ENCODE measurements at places on chromosomes 13 and 19.

GRCh38 chr13:19726611-19727010, 56.1 kb downstream of the PSPC1 start:
- no peak for DNase-seq

GRCh38 chr13:54241719-54242118, 1213.1 kb downstream of the OLFM4 start:
- DNase-seq: peak; percentile 1

GRCh38 chr13:113917594-113918371, 53.9 kb upstream of the GAS6 start:
- no peak for DNase-seq

DNA sequence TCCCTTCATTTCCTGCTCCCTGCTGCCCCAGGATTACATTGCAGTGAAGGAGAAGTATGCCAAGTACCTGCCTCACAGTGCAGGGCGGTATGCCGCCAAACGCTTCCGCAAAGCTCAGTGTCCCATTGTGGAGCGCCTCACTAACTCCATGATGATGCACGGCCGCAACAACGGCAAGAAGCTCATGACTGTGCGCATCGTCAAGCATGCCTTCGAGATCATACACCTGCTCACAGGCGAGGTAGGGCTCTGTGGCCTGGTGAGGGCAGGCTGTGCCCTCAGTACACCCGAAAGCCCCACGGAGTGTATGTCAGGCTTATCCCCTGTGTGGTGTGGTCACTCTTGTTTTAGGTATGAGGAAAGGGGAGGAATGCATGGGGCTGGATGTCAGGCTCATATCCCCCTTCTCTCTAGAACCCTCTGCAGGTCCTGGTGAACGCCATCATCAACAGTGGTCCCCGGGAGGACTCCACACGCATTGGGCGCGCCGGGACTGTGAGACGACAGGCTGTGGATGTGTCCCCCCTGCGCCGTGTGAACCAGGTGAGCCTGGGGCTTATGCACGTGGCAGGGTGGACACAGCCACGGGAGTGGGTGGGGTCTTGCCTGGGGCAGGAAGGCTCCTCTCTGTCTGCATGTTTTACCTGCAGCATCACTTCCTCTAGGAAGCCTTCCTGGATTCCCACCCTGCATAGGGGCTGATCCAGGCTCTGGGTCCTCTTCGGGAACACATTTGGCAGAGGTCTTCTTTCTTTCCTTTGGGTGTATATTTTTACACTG, 2.3 kb upstream of the RNF225 start:
- DNase-seq: no peak

DNA sequence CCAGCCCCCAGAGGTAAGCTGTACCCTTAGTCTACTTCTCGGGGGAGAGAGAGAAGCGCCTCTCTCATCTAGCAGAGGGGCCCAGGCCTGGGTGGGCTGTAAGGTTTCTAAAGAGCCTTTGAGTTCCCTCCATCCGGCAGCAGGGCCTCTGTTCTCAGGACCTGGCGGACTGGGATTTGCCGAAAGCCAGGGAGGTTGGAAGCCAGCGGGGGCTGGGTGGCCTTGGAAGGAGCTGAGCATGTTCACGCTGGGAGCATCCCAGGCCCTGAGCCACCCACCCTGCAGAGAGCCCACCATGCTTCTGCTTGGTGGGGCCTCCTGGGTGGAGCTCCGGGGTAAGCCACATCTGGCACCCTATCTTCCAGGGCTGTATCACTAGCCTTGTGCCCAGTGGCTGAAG, 7.8 kb downstream of the SLC7A10 start:
- no peak for DNase-seq

- peak; percentile 92 for DNase-seq
These were observed at the start of gene ZNF91 for GRCh38 chr19:23395041-23395721. Gene ZNF91 (minus strand): TSS chr19:23395471. CDS start chr19:23395354, 117 bp downstream.

- DNase-seq: peak; percentile 95
These were observed 15.0 kb downstream of the CIC start for GRCh38 chr19:42284066-42284501.

DNA sequence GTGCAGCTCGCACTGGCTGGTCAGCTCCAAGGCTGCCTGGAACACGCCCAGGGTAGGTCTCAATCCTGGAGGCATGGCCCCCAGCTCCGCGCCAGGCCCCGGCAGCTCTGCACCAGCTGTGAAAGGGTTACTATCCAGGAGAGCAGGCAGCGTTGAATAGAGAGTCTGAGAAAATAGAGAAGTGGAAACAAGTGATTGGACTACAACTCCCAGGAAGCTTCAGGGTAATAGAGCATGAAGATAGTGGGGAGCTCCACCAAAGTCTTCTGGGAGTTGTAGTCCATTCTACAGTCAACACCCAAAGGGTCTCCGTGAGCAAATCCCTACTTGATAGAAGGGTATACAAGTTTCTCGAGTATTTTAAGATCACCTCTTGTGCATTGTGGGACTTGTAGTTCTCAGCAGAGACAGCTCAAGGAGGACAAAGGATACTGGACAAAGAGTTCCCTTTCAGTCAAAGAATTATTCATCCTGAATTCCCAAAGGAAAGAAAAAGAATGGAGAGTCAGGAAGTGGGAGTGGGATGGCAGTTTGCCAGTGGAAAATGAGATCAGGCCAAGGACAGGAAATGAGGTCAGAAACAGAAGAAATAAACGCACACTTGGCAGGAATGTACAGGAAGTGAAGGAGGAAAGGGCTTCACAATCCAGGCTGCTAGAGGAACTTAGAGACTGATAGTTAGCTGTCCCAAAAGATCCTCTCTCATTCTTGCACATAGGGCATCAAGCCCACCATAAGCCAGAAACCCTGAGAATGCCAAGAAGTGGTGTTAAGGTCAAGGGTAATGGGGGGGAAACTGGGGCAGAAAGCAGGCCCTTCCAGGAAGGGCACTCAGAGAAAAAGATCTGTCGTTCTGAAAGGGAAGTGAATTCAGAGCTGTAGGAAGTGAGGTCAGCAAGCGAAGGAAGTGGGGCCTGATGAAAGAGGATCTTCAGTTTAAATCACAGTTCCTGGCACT, 5.5 kb upstream of the MAMSTR start:
- peak; percentile 77 for DNase-seq

DNA sequence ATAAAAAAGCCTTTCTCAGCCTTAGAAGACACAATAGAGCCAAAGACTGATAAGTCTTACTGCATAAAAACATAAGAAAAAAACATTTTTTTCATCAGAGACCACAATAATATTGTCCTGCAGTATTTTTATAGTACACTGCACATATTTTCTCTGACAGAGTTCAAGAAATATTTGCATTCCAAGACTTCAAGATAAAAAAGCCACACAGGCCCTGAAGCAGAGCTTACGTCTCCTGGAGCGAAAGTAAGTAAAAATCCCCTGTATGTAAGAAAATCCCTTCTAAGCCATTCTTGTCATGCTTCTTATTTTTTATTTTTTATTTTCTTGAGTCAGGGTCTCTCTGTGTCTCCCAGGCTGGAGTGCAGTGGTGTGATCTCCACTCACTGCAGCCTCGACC, 755.9 kb downstream of the LIG4 start:
- DNase-seq: no peak

DNA sequence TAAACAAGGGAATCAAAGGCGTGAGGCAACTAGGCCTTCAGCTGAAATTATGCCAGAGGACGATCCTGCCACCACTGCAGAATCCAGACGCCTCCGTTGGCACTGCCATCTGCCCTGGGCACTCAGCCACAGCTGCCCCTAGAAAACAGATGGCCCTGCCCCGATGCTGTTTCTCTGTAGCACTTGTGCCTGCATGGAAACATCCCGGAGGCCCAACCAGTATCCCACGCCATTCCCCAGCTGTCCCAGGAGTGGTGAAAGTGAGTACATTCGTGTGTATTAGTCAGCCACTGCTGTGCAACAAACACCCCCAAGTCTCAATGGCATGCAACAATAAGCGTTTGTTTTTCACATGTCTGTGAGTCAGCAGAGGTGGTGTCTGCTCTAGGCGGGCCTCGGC, 8.9 kb upstream of the CRTC1 start:
- no peak for DNase-seq

- no peak for DNase-seq
These were observed 816.6 kb downstream of the UQCRFS1 start for GRCh38 chr19:28396287-28396831.

GRCh38 chr13:79557666-79558065, 76.7 kb downstream of the NDFIP2 start:
- no peak for DNase-seq

DNA sequence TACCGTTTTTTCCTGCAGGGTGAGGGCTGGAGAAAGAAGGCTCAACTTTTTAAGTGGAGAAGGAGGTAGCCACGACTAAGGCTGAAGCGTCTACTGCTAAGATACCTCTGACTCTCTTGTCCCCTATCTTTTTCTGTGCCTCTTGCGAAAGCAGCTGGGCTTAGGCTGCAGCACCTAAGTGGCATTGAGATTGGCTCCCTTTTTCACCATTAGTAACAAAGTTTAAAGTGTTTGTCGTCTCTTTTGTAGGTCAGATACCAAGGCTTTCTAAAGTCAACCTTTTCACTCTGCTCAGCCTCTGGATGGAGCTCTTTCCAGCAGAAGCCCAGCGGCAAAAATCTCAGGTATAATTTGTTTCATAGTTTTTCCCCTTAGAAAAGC, 887 bp downstream of the CDADC1 start:
- DNase-seq: peak; percentile 74

GRCh38 chr13:73894995-73895571, 239.1 kb downstream of the KLF12 start:
- DNase-seq: no peak

GRCh38 chr13:113470073-113470472, 16.8 kb upstream of the ADPRHL1 start:
- DNase-seq: no peak

GRCh38 chr13:78299832-78300623, 303.3 kb downstream of the POU4F1 start:
- no peak for DNase-seq

DNA sequence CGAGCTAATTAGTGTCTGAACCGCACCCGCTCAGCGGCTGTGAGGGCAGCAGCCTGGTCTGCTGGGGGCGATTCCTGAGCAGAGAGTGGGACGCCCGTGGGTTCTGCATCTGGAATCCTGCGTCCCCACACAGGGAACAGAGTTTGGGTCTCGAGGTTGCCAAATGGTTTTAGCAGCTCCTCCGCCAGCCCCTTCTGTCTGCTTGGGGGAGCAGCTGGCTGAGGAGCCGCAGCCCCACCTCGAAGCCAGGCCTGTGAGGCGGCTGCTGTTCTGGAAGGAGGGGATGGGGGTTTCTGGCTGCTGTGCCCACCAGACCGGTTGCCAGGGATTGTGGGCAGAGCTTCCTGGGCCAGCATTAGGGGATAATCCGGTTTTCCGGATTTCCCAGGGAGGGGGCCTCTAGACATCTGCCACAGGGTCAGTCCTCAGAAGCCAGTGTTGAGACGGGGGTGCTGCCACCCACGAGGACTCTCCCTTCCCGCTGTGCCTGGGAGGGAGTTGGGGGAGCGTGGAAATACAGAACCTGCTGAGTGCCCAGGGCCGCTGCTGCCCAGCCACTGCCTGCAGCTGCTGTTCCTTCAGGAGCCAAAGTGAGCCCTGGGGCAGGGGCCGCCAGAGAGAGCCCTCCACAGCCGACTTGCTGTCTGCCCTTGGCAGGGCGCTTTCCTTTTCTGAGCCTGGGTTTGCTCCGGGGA, 2.0 kb downstream of the CDC34 start:
- DNase-seq: no peak

DNA sequence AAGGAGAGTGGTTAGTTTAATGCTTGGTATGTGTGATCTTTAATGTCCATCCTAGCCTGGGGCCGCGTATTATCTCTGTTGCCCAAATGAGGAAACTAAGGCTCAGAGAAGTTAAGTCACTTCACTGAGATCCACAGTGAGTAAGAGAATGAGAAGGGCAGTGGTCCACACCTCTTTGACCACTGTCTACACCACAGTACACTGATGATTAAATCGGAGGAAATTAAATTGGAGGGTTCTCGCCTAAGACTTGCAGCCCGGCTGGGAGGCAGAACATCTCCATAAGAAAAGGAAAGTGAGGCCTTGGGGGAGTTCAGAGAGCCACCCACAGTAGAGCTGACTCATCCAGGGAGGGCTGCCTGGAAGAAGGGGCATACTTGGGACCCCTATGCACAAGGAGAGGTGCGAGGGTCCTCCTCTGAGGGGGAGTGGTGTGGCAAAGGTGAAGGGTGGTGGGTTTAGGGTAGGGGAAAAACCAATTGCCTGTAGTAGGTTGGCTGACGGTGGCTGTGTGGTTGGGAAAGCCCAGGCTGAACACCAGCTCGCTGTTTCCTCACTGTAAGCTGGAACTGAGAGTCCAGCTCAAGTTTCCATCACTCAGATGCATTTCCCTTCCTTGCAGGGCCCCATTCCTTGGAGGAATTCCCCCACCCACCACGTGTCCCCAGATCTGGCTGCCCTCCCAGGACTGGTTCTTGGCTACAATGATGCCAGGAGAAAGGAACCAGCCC, 15.0 kb upstream of the DHRS12 start:
- no peak for DNase-seq

GRCh38 chr19:46494146-46494940, 1.3 kb downstream of the PNMA8B start:
- DNase-seq: no peak

DNA sequence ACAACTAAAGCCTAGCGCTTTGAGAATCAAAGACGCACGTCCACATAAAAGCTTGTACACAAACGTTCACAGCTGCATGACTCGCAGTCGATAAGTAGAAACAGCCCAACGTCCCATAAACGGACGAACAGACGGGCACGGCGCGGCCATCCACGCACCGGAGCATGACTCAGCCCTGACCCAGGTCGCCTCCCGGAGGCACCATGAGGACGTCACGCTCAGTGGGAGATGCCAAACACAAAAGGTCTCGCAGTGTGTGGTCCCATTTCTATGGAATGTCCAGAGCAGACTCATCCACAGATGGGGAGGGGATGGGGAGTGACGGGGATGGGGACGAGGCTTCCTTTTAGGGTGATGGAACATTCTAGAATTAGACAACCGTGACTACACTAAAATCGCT, 9.4 kb downstream of the POLRMT start:
- DNase-seq: no peak

- DNase-seq: no peak
These were observed 26.7 kb upstream of the NPAS1 start for GRCh38 chr19:46992699-46993535.

DNA sequence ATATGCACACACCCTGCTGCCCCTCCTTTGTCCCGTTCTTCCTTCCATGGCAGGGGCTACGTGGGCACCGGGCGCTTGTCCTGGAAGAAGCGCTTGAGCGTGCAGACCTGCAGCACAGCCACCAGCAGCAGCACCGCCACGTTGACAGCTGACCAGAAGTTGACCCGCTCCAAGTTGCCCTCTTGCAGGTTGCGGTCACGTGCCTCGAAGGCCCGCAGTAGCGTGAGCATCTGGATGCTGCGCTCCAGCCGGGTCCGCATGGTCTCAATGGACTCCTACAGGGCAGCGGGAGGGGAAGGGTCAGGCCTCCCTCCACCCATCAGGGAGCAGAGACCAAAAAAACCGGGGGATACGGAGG, 3.1 kb downstream of the TMED1 start:
- DNase-seq: no peak

GRCh38 chr19:38648769-38649304, 1.4 kb downstream of the ACTN4 start:
- DNase-seq: no peak

DNA sequence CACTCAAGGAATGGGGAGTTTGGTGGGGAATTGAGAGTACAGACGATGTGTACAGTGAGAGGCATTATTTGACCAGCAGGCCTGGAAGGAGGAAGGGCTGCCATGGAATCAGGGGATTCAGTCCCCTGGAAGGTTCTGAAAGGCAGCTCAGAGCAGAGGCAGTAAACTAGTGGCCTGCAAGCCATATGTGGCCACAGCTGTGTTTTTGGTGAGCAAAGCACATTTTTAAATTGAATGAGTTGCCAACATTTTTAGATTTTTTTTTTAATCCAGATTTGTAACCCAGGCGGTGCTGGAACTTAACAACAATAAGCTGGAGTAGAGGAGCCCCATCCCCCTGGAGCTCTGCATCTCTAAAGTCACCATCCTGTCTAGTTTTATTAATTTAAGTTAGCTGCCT, 95.3 kb upstream of the IPO5 start:
- no peak for DNase-seq

GRCh38 chr13:93227280-93227877, 772 bp downstream of the GPC6 start:
- no peak for DNase-seq

Measured in erythroblast (primary cell).